Muscle of leg (tissue), 16 donors: ENCODE measurements at places on chromosomes 5 and 9. TPM values are rescaled to one million over a fixed set of nuclear protein-coding genes. Genes with fewer than 3 reads are reported as not detected.

- H3K27me3 ChIP-seq, result no peaks in the 10 kb centered on the region
- no peak overlapping the region for H3K4me3 ChIP-seq
- H3K4me1 ChIP-seq, result no peaks in the 10 kb centered on the region
- no peak overlapping the region for H3K27ac ChIP-seq
- H3K36me3 ChIP-seq, result no peaks in the 10 kb centered on the region
These were observed 247.1 kb downstream of the SLCO4C1 start for GRCh38 chr5:102048940-102049339.

DNA sequence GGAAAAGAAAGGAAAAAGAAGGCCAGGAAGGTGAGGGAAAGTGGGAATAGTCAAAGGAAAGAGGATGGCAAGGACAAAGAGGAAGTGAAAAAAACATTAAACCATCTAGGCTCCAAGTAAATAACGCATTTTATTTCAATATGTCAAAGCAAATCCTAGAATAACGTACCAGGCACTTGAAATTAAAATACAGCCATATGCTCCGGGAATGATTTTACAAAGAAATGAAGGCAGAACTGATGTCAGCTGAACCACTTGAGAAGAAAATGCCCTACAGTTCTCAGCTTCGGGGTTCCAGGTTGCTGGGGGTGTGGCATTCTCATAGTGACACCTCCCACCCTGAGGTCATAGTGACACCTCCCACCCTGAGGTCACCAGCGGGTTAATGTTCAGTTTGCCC lies 281.6 kb downstream of the SEMA5A start:
- H3K27ac ChIP-seq, result no peak overlapping the region
- H3K4me1 ChIP-seq, result no peaks in the 10 kb centered on the region
- H3K4me3 ChIP-seq, result no peak overlapping the region
- no peaks in the 10 kb centered on the region for H3K27me3 ChIP-seq

DNA sequence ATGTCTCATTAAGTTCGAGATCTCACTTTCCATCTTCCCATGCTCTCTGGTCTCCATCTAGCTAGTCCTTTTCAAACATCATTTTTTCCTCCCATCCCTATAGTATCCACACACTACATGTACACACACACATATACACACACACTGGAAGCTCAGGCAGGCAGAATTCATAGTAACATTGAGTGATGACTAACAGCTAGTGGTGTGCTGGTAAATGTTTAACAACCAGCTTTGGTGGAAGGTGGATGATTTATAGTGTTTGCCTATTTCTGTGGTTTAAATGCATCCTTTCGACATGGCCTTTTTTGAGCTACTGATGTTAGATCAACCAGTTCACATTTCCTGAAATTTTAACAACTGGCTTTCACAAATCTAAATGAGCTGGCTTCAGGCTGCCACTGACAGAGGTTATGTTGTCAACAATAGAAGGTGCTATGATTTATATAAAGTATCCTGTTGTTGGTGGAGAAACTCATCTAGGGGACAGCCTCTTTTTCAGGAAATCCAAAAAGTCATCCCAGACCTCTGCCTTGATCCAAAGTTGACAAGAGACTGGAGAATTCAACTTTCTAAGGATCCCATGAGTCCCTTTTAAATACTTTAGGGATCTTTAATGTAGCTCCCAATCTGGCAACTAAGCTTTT lies 117.8 kb downstream of the CCDC192 start:
- H3K27me3 ChIP-seq, result no peaks in the 10 kb centered on the region
- DNase-seq, result no peak
- no peak overlapping the region for H3K27ac ChIP-seq
- H3K36me3 ChIP-seq, result no peaks in the 10 kb centered on the region

- H3K27ac ChIP-seq, result no peak overlapping the region
- H3K27me3 ChIP-seq, result no peaks in the 10 kb centered on the region
- H3K4me1 ChIP-seq, result no peaks in the 10 kb centered on the region
- H3K4me3 ChIP-seq, result no peak overlapping the region
- DNase-seq, result no peak
These were observed 7.1 kb upstream of the PLAC8L1 start for GRCh38 chr5:146112476-146112875.

- DNase-seq, result no peak
- no peaks in the 10 kb centered on the region for H3K36me3 ChIP-seq
- H3K27me3 ChIP-seq, result peaks cover 4% of the 10 kb centered on the region
- H3K27ac ChIP-seq, result no peak overlapping the region
- H3K4me3 ChIP-seq, result no peak overlapping the region
- peaks cover 28% of the 10 kb centered on the region for H3K4me1 ChIP-seq
These were observed 5.2 kb downstream of the FCN2 start for GRCh38 chr9:134885679-134886412.

GABRA1 gene
- total RNA-seq, result 0.13 TPM
